ENCODE measurements at places on chromosomes 1 and 21.

DNA sequence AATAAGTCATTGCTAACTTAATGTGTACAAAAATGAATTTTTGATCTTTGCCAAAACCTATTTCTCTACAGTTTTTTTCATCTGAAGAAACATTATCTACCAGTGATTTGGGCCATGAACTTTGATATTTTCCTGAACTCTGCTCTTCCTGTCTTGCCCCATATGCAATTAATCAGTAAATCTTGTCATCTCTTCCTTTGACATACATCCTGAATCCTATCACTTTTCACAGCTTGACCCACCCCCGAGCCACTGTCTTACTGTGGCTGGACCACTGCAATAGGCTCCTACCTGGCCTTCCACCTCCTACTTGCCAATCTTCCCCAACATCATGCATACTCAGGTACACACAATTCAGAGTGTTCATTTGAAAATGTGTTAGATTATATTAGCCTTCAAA, 46.4 kb downstream of the RGS13 start:
- DNase-seq: no peak

DNA sequence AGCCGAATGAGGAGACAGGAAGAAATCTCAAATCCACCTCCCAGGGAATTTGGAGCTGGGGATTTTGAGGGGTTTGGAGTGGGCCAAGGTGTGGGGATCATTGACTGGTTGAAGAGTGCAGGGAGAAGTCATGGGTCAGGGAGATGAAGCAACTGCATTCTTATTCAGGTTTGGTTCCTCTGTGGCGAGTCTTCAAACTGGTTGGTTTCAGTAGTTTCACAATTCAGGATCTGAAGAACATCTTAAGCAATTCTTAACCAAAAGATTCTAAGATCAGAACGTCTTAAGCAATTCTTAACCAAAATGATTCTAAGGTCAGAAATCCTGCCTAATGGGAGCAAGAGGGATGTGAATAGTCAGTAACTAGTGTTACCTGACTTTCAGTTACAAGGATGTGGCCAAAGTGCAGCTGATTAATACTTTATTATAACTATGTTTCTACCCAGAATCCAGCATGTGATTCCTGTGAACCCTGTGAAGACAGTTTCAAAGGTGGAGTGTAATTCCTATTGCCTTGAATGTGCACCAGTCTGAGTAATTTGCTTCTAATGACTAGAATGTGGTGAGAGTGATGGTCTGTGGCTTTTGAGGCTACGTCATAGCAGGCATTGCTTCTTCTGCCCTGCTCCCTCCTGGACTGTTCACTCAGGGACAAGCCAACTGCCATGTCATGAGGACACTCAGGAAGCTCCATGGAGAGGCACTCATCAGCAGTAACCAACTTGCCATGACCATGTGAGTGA, 61.2 kb downstream of the OLFML3 start:
- DNase-seq: no peak

GRCh38 chr1:172112576-172112975, 271.3 kb downstream of the DNM3 start:
- DNase-seq: no peak

DNA sequence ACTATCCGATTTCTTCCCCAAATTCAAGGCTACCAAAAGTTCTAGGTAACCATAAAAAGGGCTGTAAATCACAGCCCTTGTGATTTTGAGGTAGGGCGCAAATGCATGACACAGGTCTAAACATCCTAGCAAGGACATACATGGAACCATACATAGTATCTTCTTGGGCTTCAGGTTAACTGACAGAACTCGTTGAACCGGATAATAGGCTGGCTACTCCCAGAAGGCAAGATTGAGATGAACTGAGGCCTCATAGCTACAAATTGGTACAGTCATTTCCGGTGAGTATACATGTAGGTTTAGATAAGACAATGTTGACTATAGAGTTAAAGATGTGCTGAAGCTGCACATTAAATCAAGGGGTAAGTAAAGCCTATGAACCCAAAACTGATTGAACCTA, 27.3 kb upstream of the TP53BP2 start:
- peak; percentile 10 for DNase-seq

DNA sequence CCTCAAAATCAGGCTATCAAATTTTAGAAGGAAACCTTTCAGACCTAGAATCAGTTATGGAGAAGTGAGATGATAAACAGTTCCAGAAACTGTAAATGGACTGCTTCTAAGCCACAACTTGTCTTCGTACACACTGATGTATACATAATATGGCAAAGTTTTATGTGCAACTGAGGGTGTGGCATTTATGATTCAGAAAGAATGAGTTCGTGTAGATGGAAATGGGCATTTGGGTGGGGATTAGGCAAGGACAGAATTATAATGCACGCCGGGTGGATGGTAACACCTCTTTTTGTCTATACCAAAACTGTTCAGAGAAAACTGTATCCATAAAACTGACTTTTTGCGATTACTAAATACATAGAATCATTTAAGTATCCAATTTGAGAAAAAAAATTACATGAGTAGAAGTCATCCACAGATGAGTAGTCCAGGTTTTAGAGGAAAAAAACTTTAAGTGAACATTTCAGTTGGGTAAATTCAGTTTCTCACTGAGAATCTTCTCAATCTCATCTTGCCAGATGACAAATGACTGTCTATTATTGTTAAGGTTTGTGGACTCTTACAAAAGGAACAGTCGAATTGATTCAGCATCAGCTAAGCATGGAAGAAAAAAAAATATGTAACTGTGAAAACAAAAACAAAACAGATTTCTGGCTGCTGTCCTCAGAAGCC, 22.5 kb downstream of the ERRFI1 start:
- no peak for DNase-seq

GRCh38 chr1:119308806-119309205, 59.8 kb upstream of the HAO2 start:
- no peak for DNase-seq

GRCh38 chr1:15110128-15110866, 43.2 kb upstream of the TMEM51 start:
- no peak for DNase-seq

- peak; percentile 12 for DNase-seq
These were observed 95.6 kb upstream of the KCNK1 start for GRCh38 chr1:233518344-233518743.

DNA sequence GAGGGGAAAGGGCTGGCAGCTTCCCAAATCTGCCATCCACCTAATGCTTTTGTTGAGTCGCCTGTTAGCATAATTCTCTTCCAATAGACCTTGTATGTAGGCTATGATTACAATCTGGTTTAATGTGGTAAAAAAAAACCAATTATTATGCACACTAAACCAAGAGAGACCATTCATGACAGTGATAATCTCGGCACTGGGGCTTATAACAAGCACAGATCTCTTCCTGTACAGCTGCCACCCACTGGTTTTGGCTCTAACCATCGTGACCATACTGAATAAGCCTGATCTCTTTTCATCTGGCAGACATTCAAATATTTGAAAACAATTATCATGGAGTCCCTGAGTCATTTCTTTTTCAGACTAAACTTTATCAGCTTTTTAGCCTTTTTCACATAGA, 12.0 kb upstream of the SYT14 start:
- DNase-seq: peak; percentile 26

DNA sequence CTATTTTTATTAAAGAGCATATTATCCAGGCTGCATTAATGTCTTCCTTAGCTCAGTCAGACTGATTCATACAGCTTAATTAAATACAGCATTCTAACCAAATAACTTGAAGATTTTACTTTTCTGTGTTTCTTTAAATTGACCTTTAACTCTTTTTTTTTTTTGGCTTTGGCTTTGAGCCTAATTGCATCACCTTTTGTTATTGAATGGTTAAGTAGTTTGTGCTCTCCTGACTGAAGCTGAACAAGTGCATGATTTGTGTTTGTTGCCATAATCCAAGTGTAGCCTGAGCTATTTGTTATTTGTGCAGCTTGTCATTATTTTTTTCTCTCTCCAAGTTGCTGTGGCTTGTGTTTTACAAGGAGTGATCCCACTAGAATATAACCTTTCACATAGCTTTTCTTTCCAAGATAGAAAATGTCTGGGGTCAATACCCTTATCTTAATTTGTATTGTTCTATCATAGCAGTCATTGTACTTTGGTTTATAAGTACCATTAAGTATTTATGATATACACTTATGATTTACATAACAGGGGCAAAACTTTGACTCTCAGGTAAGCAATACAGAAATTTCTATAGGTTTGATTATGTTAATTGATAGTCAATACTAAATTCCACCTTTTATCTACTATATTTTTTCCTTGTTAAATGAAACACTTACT, 31.6 kb downstream of the CDC14A start:
- no peak for DNase-seq

- DNase-seq: no peak
These were observed 538.5 kb downstream of the KIF26B start for GRCh38 chr1:245693116-245693793.

- DNase-seq: no peak
These were observed 5.6 kb downstream of the KIFAP3 start for GRCh38 chr1:170068923-170069322.

GRCh38 chr1:203860396-203861025, 888 bp upstream of the SNRPE start:
- DNase-seq: peak; percentile 82

- DNase-seq: no peak
These were observed 35.8 kb downstream of the NDUFS5 start for GRCh38 chr1:39061951-39062350.

GRCh38 chr21:37878946-37879660, 37.2 kb downstream of the KCNJ6 start:
- peak; percentile 96 for DNase-seq

DNA sequence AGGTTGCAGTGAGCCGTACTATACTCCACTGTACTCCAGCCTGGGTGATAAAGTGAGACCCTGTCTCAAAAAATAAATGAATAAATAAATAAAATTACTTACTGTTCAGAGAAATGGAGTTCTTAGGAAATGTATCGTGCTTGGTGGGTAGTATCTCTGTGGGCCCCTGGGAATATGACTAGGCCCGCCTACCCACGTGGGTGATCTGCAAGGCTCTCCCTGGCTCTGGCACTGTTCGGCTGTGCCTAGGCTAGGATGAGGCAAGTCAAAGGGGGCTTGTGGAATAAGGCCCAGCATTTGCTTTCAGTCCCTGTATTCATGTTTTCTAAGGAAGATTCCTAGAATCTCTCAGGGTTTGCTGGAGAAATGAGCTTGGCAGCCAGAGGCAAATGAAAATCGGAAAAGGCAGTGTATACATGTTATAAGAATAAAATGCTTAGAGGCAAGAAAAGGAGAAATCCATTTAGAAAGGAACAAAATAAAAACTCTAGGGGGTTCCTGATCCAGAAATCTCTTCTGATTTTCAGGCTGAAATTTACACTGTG, 4.5 kb upstream of the CSRP1 start:
- no peak for DNase-seq

GRCh38 chr21:18764720-18765119, 361.1 kb upstream of the TMPRSS15 start:
- DNase-seq: no peak

GRCh38 chr1:154583773-154584172, 16.2 kb downstream of the CHRNB2 start:
- DNase-seq: no peak

DNA sequence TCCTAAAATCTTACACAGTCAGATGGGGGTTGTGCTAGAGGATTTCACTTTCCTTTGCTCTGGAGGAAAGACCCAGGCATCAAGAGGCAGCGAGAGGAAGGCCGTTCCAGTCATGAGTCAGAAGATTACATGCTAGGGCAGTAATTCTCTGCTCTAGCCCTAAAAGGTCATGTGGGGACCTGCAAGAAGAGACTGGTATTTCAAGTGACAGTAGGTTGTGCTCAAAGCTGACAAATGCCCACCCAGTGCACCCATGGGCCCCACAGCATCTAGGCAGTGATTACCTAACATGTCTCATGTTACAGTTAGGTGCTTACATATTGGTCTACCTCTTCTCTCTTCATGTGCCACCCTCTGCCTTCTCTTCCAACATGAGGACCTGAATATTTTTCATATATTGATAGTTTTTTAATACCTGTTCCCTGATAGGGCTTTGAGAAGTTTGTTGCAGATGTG, 99.7 kb upstream of the BEND5 start:
- peak; percentile 46 for DNase-seq

DNA sequence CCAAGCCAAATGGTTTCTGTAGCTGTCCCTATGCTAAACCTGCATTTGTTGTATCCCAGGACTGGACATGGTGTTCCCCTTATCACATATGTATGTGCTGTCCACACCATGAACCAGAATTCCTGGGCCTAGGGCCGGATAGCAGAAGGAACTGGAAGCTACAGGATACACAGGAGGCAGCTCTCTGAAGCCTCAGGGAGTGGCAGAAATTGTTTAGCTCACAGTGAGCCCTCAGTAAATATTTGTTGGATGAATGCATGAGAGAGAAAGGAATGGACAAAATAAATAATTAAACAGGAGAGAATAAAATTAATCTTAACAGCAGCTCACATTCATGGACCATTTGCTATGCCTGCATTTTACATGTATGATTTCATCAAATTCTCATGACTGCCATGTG, 2.1 kb downstream of the NIPAL3 start:
- peak; percentile 12 for DNase-seq

DNA sequence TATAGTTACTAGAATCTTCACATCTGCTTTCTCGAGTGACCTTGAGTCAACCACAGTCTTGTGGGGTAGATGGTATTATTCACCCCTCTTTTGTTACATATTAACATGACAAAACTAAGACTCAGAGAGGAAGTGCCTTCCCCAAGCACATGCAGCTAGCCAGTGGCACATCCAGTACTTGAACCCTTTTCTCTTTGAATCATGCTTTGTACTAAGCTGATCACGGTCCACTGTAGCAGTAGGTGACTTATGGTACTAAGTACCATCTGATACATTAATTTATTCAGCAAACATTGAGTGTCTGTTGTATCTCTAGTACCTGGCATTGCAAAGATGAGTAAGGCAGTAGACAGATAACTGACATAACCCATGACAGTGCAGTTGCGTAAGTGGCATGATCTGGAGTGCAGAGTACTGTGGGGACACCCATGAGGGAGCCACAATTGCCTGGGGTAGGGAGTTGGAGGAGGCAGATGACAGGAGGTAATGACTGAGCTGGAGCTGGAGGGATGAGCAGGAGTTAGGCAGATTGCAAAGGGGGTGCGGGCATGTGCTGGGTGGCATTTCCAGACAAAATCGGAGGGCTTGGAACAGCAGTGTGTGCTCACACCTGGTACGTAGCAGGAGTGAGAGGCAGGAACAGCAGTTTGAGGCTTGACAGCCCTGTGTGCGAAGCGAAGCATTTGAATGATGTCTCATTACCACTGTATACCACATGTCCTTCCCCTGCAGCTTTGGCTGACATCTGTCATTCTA, 29.8 kb downstream of the UCK2 start:
- DNase-seq: no peak

- DNase-seq: no peak
These were observed 524.8 kb downstream of the PTPRC start for GRCh38 chr1:199163670-199164069.

DNA sequence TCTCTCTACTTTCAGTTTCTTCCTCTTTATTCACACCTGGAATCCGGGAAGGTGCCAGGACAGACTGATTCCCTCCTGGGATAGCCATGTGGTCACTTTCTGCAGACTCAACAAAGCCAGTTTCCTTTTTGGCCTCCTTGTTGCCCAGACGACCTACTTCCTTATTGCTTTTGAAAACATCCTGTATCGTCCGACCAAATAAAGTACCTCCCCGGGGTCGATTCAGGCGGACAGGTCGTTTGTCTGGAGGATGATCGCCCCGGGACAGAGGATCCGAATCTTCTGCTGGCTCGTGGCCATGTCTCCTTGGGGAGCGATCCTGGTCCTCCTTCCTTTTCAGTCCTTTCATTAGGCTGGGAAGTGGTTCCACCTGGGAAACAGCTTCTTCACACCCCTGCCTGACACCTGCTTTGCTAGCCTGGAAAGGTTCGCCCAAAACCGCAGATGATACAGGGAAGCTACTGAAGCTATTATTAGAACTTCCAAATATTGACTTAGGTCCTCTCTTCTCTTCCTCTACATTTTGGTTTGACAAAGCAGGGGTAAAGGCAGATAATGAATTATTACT, 1.2 kb downstream of the MCM3AP start:
- no peak for DNase-seq

Measured in RWPE1 (cell line).